ENCODE measurements at places on chromosomes 13 and 19.
A peak's percentile ranks its signal among the peaks of the same experiment; 100 is the strongest.

GRCh38 chr13:51359352-51359751, 19.9 kb downstream of the SERPINE3 start:
- no peak for DNase-seq

DNA sequence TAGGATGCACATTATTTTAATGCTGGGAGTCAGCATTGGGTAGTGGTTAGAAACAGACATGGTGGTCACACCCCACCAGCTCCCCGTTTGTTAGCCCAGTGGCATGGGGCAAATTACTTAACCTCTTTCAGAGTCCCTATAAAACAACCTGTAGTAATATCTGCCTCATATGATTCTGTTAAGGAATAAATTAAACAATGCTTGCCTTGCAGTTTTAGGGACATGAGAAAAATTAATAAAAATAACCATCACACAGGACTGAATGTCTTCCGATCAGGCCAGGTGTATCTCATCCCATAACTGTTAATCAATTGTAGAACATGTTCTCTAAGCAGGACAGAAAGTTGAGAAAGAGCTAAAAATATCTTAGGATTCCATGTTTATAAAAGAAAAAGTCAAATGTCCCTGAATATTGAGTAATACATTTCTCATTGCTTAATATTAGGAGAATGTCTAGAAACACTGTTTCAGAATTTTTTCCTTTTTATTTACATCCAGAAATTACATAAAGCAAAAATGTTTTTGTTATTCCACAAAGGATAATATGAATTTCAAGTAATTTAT, 196.5 kb downstream of the GPC6 start:
- DNase-seq: no peak

GRCh38 chr19:33868076-33868735, 71.5 kb downstream of the KCTD15 start:
- no peak for DNase-seq

DNA sequence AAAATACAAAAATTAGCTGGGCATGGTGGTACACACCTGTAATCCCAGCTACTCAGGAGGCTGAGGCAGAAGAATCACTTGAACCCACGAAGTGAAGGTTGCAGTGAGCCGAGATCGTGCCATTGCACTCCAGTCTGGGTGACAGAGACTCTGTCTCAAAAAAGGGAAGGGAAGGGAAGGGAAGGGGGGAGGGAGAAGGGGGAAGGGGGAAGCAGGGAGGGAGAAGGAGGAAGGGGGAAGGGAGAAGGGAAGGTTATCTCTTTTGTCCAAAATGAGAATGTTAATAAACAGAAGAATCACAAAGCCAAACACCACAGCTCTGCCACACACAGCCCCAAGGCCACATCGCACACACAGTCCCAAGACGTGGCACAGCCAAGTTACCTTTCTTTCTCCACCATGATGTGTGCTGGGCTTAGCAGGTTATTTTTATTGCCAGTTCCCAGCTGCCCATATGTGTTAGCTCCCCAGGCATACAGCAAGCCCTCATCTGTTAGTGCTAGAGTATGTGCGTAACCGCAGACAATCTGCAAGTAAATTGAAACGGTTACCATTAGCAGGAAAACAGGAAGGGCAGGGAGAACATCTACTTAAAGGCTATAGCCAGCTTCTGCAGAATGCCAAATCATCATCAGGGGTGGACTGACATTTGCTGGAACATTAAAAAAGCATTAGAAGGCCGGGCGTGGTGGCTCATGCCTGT, 34.3 kb downstream of the RCBTB1 start:
- DNase-seq: no peak

DNA sequence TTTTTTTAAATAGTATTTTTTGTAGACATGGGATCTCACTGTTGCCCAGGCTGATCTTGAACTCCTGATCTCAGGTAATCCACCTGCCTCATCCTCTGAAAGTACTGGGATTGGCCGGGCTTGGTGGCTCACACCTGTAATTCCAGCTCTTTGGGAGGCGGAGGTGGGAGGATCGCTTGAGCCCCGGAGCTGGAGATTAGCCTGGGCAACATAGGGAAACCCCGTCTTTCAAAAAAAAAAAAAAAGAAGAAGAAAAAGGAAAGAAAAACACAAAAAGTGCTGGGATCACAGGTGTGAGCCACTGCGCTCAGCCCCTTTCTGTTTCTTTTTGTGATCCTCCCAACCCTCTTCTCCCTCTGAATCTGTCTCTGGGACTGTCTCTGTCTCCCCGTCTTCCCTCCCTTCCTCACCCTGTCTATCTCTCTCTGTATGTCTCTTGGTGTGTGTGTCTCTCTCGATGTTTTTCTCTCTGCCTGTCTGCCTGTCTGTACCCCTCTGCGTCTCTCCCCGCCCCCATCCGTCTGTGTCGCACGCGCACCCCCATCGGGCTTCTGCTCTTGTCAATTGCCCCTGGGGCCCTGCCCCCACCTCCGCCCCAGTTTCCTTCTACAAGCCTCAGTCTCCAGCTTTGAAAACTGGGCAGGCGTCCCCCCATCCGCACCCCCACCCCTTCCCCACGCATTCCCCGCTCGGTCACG, 540 bp upstream of the ZFP36 start:
- DNase-seq: peak; percentile 68

- DNase-seq: no peak
Measured at GRCh38 chr19:55426042-55426441, 17.1 kb downstream of the SHISA7 start.

DNA sequence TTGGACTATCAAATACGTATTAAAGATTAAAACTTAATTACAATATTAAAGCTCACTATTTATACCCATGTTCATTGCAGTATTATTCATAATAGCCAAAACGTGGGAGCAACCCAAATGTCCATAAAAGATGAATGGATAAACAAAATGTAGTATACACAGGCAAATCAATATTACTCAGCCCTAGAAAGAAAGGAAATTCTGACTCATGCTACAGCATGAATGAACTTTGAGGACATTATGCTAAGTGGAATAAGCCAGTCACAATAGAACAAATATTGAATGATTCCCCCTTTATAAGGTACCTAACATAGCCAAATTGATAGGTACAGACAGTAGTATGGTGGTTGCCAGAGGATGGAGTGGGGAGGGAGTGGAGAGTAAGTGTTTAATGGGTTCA, 457.3 kb downstream of the FGF14 start:
- no peak for DNase-seq

DNA sequence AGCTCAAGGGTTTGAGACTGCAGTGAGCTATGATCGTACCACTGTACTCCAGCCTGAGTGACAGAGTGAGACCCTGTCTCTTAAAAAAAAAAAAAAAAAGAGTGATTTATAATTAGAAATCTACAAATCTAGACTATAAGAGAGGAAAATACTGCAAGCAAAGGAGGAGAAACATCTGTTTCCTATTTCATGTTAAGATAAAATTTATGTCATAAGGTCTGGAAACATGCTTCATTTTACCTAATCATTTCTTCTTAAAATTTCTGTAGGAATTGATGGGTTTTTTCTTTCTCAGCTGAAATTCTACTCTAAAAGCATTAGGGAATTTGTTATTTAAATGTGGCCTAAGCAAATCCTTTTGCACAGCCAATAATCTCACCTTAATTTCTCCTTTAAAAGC, 53.2 kb downstream of the C13orf42 start:
- no peak for DNase-seq

DNA sequence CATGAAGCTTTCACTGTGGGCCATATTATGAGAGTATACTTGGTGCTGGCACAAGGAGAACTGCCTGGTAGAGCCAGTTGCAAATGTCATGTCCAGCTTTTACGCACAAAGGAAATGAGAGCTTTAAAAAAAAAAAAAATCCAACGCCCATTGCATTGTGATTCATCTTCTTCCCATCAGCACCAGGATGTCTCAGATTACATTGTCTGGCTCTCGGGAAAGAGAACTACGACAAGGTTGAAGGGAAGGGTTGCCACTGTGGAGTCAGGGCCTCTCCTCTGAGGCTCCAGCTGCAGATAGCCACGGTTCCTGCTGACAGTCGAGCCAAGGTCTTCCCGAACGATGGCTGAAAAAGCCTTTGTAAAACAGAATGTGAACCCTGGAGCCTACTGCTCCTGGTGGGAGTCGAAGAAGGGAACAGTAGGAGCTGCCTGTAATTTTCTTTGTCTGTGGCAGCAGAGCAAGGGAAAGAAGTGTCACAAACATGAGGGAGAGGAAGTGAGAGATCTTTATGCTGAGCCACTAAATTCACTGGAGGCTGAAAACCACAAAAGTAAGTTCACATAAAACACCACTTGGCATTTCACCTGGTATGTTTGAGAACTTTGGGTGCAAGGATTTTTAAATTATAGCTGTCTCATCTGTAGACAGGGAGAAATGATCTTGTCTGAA, 704.7 kb downstream of the DIAPH3 start:
- no peak for DNase-seq

DNA sequence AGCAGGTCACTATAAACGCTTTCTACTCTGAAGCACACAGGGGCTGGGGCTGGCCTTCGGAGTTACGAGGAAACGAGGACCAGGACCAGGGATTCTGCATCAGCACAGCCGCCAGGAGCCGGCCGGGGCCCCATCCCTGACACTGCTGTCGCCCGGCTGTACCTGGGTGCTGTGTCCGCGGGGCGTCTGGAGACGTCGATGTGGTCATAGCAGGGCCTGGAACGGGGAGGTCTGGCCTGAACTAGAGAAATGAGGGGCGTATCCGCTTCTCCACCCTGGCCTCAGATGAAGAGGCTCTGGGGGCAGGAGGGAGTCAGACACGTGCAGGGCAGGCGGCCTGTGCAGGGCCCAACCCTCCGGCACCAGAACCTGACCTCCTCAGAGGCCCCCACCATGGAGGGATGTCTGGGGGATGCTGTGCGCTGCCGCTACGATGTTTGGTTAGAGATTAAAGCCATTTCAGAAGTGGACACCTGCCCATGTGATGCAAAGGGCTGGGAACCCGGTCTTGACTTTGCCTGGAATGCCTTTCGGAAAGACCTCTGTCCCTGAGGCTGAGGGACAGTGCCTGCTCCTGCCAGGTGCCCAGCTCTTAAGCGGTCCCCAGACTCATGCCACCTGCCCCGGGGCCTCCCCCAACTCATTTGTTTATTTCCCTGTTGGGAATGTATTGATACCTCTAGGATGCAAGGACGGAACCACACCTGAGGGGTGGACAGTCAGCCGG, 21.4 kb downstream of the GAS6 start:
- DNase-seq: no peak

DNA sequence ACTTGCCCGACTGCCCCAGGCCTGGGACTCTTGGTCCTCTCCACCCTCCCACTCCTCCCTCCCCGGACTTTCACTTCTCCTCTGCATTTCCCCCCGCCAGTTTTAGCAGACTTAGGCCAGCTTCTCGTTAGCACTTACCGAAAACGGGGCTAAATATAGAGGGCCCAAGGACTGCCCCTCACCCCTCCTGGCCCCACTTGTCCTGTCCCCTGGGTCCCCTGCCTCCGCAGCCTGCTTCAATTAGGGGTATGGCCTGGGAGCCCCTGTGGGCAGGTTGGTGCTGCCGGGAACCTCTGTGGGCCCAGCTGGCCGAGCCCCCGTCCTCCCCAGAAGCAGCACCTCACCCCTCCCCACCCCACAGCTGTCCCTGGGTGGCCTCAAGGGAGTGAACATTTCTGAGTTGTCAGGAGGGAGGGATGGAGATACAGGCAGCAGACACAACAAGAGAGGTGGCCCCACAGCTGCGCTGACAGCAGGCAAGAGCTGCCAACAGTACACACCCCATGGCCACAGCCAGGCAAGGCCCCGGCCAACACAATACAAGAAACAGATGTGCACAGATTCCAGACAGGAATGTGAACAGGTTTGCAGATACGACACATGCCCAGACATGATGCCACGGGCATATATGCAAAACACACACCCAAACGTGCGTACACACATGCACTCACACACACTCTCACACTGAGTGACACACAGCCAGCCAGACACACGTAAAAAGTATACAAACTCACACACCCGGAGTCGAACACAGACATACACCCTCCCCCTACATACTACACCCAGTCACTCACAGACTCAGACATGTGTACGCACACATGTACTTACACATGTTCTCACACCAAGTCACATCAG, 2.6 kb downstream of the POU2F2 start:
- DNase-seq: no peak

DNA sequence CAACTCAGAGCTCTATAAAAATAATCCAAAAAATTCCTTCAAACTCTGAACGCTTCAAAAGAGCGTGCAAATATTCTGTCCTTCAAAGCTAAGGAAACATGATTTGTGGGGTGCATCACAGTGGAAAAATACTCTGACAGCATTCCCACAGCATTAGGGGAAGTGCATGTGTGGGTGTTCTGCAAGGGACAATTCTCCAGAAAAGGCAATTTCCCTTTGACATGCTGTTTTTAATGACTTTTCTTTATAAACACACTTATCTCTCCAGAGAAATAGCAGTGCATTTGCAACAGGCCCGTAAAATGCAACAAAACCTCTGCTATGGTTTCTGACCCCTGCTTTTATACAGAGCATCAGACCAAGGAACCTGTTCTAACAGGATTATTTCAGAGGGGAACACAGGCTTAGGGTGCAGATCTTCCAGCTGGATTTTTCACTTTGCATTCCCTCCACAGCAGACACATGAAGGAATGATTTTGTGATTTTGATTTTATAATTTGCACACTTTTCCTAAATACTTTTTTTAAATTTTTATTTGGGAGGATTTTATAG, 42.6 kb downstream of the KL start:
- DNase-seq: no peak

- no peak for DNase-seq
Measured at GRCh38 chr13:89310943-89311672, 1639.9 kb downstream of the SLITRK5 start.

- DNase-seq: no peak
Measured at GRCh38 chr19:17963936-17964691, 2.8 kb upstream of the KCNN1 start.

- no peak for DNase-seq
Measured at GRCh38 chr13:112899281-112900225, 69.5 kb upstream of the MCF2L start.

DNA sequence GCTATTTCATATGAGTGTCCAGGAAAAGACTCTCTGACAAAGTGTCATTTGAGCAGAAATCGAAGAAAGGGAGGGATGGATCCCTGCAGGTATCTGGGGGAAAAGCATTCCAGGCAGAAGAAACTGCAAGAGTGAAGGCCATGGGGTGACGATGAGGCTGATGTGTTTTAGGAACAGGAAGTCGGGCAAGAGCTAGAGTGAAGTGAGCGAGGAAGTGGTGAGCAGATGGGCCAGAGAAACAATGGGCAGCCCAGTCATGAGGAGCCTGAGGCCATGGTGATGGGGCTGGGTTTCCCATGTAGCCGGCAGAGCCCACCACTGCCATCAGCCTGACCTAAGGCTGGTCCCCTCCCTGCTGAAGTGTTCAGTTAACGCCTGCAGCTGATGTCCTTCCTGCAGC, 150.2 kb downstream of the TNFSF13B start:
- DNase-seq: no peak

All from hematopoietic multipotent progenitor cell treated with erythropoietin and hydrocortisone succinate and interleukin-3 and kit ligand, for 17 days (in vitro differentiated cells).